Lower lobe of right lung (tissue), 2 donors: ENCODE measurements at places on chromosomes 1 and 21.
A peak's percentile ranks its signal among the peaks of the same experiment; 100 is the strongest.

GRCh38 chr1:3011631-3012455 lies 9.4 kb upstream of the ACTRT2 start:
- DNase-seq: peak; percentile 29

DNA sequence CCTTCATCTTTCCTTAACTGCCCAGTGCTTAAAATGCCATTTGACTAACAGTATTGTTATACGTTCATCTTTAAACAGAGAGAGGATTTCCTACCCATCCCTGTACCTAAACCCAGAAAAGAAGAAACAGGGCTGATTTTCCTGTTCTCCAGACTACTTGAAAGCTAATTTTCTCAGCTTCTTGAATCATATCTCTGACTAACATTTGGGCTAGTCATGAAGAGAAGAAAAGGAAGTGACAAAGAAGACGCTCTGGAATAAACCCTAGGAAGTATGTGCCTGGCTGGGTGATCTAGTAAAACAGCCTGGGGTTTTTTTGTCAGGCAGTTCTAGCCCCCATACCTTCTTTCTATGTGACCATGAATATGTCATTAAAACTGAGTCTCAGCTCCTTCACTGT lies 44.8 kb upstream of the SGIP1 start:
- no peak for DNase-seq

GRCh38 chr1:221776495-221777301 lies 34.8 kb upstream of the DUSP10 start:
- DNase-seq: no peak

DNA sequence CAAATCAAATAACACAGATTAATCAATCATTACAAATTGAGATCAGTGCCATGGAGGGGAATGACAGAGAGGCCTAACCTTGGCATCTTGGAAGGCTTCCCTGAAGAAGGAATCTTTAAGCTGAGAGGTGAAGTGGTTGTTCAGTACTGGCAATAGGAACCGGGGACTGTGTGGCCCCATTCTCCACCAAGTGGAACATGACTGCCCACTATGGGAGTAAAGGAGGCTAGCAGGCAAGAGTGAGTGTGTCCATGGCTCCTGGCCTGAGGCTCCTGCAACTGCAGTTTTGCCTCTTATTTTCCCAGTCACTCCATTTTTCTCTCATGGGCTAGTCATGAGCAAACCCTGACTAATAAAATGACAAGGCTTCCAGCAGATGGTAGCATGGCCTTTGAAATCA lies 112.2 kb upstream of the GJB5 start:
- DNase-seq: no peak

GRCh38 chr1:62229932-62230331 lies 35.3 kb downstream of the L1TD1 start:
- DNase-seq: no peak

- DNase-seq: no peak
Measured at GRCh38 chr21:31886915-31887314, 14.1 kb downstream of the HUNK start.

GRCh38 chr1:76854255-76854654 lies 13.0 kb upstream of the ST6GALNAC5 start:
- no peak for DNase-seq

DNA sequence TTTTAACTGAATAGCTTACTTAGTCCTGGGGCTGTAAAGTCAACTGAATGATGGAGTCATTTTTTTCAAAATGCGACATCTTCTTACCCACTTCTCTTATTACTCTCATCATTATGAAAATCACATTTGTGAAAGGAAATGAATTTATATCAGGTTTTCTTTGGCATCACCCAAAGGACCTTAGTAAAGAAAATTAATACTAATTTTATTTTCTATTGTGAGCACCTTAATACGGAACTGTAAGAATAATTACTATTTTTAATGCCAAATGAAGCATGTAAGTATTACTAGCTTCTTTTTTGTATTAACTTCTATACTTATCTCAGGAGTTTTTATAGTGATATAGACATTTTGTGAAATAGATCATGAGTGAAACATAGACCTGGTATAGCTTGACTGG lies 30.9 kb downstream of the PTPRC start:
- no peak for DNase-seq

DNA sequence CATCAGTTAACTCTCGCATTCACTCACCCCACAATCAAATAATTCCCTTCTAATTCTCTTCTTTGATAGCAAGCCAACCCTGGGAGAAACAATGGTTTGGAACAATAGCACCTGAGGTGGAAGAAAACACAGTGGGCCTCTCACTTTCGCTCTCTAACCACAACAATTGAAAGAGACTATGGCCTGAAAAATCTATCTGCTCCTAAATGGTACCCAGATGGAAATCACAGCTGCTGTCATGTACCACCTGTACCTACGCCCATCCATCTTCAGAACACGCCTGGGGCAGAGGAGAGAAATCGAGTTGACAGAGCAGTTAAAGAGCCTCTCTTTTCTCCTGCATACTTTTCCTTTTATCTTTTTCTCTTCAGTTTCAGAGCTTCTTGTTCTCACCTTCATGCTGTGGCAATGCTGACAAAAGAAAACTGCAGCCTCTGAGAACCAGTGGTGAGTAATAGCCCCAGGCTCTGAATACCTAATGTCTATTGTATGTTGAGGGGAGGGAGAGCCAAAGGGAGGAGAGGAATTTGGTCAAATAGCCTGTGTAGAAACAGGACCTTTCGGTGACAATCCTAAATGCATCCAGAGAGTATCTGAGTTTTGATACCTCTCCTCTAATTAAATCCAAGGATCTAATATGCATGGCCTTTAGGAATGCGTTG lies 57.7 kb downstream of the ZC3H11B start:
- no peak for DNase-seq

GRCh38 chr1:113534875-113535274 lies 144.6 kb downstream of the MAGI3 start:
- DNase-seq: no peak

- peak; percentile 91 for DNase-seq
Measured at GRCh38 chr1:161766102-161766981, at the start of gene ATF6. ATF6 (plus strand) TSS chr1:161766320; CDS start chr1:161766361, 41 bp downstream.

DNA sequence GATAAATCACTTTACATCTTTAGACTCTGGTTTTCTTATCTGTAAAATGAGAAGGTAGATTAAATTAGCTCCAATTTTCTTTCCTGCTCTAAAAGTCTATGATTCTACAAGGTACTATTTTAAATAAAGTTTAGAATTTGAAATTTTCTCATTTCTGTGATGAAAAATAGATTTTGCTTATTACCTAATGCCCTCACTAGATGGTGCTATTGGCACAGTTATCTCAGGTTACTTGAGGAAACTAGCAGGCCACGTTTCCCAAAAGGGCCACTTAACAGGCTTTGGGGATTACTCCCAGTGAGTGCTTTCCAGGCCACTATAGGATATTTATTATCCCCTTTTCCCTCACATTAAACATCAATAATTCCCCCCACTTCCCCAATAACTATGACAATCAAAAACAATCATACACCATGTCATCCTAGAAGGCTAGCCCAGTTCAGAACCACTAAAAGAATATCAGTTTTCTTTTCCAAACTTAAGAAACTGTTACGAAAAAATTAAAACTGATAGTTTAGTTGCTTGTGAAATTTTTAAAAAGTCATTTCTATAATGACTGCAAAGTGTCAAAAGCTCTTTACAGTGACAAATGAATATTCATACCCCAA lies 30.6 kb downstream of the OMA1 start:
- DNase-seq: no peak

DNA sequence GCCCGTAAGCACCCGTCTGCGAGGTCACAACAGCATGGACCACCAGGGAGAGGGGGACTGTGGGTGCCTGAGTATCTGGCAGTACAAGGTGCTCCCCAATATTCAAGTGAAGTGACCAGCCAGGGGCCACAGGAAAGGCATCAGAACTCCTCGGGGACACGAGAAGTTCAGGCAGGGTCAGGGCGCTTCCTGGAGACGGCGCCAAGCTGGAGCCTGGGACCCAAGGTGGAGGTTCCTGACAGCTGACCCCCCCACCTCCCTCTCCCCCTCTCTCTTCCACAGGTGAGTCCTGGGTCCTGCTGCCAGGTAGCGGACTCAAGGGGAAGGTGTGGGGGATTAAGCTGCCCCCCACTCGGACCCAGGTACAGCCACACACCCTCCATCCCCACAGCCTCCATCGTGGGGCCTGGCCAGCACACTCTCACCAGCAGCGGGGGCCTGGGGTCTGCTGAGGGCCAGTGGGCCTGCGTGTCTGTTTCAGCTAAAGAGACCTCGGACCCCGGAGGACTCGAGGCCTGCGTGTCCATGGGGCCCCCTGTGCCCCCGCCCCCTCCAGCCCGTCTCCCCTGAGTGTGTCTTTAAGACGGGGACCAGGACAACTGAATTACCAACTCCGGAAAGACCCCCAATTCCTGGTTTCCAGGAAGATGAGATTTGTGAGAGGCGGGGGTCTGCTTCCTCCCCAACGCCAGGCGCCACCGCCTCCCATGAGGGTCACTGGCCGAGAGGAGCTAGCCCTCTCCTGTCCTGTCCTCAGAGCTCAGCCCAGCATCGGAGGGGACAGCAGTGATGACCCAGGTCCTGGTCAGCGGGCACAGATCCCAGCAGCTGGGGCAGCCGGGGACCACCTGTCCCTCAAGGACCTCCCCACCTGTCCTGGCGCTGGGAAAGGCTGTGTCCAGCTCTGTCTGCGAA lies 6.2 kb downstream of the TNFRSF18 start:
- peak; percentile 46 for DNase-seq

- DNase-seq: no peak
Measured at GRCh38 chr1:44924835-44925464, 61.4 kb downstream of the EIF2B3 start.

GRCh38 chr1:150479927-150480352 lies 7.3 kb upstream of the TARS2 start:
- no peak for DNase-seq

DNA sequence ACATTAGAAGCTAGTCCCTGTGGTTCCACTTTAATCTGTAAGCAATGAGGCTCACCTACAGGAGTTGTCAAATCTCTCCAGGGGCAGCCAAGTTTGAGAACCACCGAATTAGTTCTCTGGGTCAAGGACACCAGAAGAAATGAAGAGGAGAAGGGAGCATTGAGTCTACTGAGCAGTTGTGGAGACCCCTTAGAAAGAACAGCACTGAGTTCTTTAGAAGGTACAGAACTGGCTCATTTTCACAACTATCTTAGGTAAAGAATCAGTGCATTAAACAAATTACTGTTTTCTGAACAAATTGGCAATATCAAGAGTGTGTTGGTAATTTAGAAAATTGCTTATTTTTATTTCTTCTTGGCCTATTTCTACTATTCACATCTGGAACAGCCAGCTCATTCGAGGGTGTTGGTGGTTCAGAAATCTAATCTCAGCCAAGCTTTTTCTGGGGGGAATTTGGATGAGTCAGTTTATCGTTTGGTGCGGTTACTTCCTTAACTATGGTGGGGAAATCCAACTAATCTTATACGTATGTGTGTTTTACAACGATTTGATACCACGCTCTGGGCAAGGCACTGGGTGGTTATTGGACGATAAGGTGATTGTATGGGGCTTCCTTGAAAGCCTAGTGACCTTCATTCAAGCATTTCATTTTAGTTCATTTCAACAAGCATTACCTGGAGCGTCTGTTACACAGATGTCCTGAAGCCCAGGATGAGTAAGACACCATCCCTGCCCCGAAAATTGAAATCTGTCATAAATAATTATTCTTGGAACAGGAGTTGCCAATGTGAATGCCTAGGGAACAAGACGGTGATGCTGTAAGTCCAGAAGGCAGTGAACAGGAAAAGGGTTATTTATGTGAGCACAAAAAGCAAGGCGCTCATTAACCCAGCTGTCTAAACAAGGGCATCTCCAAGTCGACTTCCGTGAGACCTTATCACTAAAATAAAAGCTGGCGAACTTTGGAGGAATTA lies 52.0 kb upstream of the TMPRSS2 start:
- no peak for DNase-seq

- no peak for DNase-seq
Measured at GRCh38 chr1:196142111-196142640, 466.1 kb downstream of the KCNT2 start.

DNA sequence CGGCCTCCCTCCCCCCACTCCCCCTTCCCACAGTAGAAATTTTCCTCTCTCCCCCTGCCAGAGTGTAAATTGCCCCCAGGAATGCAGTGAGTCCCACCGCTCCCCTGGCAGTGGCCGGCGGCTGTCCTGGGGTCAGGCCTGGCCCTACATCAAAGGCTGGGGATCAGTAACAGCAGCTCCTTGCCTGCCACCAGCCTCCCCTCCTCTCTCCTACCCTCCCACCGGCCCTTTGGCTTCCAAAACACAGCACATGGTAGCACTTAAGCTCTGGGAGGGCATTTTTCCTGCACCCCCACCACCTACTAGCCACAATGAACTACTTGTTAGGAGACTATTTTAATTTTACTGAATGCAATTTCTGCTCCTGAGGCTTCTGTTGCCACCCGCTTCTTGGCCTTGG lies 9.0 kb upstream of the COL8A2 start:
- DNase-seq: no peak

- DNase-seq: no peak
Measured at GRCh38 chr1:109470245-109470644, 3.9 kb downstream of the SYPL2 start.

- DNase-seq: no peak
Measured at GRCh38 chr1:226425431-226426031, 17.6 kb upstream of the PARP1 start.

GRCh38 chr1:204560590-204561150 lies 44.5 kb downstream of the MDM4 start:
- no peak for DNase-seq

DNA sequence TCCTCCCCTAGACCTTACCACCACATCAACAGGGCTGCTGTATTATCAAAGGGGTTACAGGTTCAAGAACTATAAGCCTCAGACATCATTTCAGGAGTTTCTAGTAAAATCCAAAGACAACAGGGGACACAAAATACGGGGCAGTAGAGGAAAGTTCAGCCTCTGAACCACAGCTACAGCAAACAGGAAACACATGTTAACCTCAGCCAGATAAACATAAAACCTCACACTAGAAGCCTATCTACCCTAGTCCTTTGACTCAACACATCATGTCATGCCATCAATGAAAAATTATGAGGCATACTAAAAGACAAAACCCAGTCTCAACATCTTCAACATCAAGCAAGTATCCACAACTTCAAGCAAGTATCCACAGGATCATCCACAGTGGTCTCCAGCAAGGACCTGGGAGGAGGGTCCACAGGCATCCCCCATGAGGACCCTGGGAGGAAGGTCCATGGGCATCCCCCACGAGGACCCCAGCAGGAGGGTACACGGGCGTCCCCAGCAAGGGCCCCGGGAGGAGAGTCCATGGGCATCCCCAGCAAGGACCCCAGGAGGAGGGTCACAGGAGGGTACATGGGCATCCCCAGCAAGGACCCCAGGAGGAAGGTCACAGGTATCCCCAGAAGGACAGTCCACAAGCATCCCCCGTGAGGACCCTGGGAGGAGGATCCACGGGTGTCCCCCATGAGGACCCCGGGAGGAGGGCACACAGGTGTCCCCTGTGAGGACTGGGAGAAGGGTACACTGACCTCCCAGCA lies 440.0 kb downstream of the MATN1 start:
- DNase-seq: no peak

DNA sequence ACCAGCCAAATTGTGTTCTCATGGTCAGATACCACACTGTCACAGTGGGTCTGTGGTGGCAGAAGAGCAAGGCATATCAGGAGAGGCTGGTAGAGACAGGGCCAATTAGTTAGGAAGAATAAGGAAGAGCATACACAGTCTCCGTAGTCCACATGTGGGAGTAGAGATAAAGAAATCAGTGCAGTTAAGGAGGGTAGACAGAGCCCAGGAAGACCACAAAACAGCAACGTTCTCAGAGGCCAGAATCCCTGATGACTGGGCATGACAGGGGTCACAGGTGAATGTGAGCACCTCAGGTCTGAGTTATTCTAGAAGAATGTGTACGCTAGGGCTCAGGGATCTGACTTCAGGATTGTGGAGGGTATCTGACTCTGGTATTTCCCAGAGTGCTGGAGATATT lies 31.7 kb downstream of the CD48 start:
- no peak for DNase-seq

GRCh38 chr21:36807422-36807928 lies 108.6 kb downstream of the SIM2 start:
- no peak for DNase-seq
